Activated CD4-positive, alpha-beta memory T cell treated with anti-CD3 and anti-CD28 coated beads, Interleukin-2, amount 10 ng/mL, durations not matched to agents 7 days and 5 days (primary cell): ENCODE measurements at places on chromosomes 12 and 14. TPM values are rescaled to one million over a fixed set of nuclear protein-coding genes. Genes with fewer than 3 reads are reported as not detected.

ARHGEF40 gene
- total RNA-seq: 0.28 TPM

DNA sequence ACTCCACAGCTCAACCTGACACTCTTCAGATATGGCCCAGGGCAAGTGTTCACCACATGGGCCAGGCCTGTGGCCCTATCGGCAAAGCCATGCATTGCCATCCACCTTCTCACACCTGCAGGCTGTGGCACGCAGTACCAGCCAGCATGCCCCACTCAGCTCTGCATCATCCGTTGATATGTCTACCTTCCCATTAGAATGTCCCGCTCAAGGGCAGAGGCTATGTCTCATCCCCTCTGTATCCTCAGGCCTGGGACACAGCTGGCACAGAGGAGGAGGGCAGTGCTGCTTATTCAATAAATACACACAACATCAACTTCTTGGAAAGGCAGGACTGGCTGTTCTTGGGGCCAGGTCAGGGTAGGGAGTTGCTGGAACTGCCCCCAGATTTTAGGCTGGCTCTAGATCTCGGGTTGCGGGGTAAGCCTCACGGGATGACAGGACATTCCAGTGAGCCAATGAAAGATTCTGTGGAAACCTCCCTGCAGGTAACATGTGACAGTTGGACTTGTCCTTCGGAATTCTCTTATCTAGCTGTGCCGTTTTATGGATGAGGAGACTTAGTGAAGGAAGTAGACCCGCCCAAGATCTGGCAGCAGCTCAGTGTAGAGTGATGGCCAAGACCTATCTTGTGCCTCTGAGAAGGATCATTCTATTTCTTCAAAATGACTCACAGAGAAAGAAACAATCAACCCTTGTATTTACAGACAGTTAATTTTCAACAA, 25.6 kb downstream of the SYNE3 start:
- DNase-seq: no peak

INSM2 gene
- total RNA-seq: not detected

GRCh38 chr14:46054526-46054925, 597.1 kb downstream of the RPL10L start:
- DNase-seq: no peak

- no peak for DNase-seq
These were observed 69.1 kb upstream of the GALNT9 start for GRCh38 chr12:132398386-132398991.

DNA sequence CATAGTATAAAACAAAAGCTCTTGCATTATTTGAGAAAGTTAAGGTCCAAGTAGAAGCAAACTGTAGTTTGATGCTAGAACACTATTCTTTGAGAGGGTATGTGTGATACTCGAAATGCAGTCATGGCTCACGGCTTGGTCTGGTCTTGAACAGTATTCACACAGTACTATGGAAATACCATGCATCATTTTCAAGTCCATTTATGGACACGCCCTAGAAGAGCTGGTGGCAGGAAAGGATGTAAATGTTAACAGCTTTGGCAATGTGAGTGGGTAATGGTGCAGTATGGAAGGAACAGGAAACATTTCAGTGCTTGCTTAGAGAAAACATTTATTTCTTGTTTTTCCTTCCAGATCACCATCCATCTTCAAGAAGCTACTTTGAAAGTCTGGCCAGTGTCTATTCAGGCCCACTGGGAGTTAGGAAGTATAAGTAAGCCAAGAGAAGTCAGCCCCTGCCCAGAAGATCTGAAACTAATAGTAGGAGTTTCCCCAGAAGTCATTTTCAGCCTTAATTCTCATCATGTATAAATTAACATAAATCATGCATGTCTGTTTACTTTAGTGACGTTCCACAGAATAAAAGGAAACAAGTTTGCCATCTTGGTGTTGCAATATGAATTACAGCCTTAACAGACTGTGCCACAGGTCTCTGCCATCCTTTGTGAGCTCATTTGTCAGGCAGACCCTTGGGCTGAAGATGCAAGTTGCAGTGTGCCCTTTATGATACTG, 5.7 kb upstream of the AKAP5 start:
- no peak for DNase-seq

DNA sequence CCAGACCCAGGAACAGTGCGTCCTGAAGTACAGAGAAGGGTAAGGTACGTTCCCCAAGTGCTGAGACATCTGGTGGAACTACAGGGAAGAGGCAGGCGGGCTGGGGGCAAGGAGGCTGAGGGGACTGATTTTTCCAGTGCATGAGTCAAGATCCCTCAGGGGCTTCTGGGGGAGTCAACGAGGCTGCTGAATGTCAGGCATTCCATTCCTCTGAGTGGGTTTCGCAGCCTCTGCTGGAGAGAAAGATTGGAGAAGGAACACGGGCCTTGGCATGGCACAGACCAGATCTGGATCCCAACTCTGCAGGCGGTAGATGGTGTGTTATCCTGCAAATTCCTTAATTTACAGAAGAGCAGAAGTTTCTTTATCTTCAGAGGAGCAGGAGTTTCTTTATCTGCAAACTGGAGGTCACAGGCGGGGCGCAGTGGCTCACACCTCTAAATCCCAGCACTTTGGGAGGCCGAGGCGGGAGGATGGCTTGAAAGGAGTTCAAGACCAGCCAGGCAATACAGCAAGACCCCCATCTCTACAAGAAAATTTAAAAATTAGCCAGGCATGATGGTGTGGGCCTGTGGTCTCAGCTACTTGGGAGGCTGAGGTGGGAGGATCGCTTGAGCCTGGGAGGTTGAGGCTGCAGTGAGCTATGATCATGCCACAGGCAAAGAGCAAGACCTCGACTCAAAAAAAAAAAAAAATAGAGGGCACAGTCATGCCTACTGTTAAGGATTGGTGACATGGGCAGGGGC, 132.6 kb upstream of the MAP1LC3B2 start:
- DNase-seq: no peak

GRCh38 chr12:104681012-104681690, 224.4 kb downstream of the CHST11 start:
- DNase-seq: no peak

DNA sequence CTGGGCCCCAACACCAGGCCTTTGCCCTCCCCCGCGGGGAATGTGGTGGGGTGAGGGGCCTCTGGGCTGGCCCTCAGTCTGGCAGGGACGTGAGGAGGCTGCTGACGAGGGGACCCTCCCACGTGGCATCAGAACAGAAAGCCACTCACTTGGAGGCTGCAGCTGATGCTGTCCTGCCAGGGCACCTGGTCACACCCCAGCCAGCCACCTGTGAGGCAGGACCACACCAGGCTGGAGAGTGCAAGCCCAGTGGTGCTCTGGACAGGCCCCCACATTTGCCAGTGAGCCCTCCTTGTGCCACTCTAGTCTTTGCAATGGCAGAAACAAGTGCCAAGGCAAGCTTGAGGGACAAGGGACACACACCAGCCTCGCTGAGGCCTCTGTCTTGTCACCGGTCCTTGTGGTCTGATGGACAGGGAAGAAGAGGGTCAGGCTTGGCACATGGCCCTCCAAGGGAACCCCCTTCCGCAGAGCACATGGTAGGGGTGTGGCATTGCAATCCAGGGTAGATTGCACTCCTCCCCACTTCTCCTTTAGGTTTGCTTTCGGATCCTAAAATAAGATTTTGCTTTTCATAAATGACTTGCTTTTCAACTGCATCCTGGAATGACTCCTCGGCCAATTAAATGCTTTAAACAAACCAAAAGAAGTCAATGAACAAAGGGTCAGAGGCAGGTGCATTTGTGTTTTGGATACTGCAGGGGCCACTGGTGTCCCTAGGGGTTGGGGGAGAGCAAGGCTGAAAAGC, 53.7 kb downstream of the CCDC88C start:
- DNase-seq: no peak

DNA sequence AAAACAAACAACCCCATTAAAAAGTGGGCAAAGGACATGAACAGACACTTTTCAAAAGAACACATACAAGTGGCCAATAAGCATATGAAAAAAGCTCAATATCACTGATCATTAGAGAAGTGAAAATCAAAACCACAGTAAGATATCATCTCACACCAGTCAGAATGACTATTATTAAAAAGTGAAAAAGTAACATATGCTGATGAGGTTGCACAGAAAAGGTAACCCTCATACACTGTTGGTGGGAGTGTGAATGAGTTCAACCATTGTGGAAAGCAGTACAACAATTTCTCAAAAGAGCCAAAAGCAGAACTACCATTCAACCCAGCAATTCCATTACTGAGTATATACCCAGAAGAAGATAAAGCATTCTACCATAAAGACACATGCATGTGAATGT, 18.2 kb downstream of the PDE6H start:
- DNase-seq: no peak

DNA sequence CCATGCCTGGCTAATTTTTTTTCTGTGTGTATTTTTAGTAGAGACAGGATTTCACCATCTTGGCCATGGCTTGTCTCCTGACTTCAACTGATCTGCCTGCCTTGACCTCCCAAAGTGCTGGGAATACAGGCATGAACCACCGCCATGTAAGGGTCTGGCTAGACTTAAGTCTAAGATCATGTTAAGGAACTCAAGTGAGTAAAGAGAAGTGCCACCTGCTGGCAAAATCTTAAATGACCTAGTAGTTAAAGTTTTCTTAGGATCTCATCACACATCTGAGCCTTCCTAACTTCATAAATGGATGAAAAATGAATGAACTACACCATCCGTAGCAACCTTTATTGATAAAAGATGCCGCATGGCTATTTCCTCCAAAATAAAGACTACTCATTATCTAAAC, 1.7 kb upstream of the C12orf56 start:
- no peak for DNase-seq

DNA sequence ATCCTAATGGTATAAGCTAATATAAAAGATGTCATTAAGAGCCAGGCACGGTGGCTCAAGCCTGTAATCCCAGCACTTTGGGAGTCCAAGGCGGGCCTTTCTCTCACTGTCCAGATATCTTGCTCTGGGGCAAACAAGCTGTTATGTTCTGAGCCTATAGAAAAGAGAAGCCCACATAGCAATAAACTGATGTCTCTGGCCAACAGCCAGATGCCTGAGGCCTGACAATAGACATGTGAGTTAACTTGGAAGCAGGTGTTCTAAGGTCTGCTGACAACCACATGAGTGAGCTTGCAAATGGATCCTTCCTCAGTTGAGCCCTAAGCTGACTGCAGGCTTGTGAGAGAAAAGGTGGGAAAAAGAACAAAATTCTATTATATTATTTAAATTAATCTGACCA, 25.0 kb downstream of the YAF2 start:
- no peak for DNase-seq

CPSF2 gene
- total RNA-seq: 79.3 TPM

BCL2L14 gene
- 13.0 TPM for total RNA-seq

GRCh38 chr12:75944097-75944904, 87.3 kb downstream of the PHLDA1 start:
- DNase-seq: peak; percentile 31
